ENCODE measurements at places on chromosomes 4 and X.

DNA sequence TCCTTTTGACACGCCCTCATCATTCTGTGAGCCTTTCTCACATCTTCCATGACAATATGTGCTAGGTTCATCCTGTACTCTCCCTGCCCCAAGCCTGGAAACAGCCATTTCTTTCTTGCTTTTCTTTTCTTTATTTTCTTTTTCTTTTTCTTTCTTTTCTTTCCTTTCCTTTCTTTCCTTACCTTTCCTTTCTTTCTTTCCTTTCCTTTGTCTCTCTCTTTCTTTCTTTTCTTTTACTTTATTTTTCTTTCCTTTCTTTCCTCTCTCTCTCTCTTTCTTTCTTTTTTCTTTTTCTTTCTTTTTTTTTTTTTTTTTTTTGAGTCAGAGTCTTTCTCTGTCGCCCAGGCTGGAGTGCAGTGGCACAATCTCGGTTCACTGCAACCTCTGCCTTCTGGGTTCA lies 14.6 kb downstream of the PPP1R3F start:
- DNase-seq = no peak

GRCh38 chr4:183840311-183840710 lies 64.8 kb upstream of the STOX2 start:
- peak; percentile 87 for DNase-seq

DNA sequence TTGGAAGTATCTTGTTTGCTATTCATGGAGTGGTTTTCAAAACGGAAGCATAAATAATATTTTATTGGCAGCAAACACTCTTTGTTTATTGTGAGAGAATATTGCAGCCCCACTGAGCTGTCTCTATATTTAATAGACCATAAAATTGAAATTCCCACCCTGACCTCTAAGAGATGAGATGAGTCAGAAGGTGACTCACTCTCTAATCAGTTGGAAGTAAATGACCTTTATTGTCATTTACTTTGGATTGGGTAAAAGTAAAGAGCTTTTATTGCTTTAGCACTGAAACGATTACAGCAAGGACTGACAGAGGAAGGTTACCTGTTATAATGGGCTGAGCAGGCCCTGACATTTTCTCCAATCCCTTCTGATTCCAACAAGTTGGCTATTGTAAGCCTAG lies 55.0 kb downstream of the SYTL5 start:
- no peak for DNase-seq

GRCh38 chr4:183411291-183411861 lies 33.1 kb upstream of the CDKN2AIP start:
- DNase-seq = no peak

DNA sequence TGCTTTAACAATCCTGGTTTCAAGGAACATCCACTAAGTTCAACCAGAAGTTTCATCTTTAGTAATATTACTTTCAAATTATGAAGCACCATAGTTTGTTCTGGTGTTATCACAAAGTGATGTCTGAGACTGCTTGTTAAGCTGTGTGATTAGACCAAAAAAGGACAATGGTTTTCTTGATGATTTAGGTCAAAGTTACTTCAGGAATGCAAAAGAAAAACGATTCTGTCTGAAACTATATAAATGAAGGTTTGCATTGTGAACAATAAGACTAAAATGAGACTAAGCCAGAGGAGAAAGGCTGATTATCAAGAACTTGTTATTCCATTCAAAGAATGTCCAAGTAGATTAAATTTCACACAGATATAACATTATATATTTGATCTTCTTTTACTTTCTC lies 122.4 kb upstream of the ETNPPL start:
- no peak for DNase-seq
